ENCODE measurements at places on chromosomes 4 and X.

DNA sequence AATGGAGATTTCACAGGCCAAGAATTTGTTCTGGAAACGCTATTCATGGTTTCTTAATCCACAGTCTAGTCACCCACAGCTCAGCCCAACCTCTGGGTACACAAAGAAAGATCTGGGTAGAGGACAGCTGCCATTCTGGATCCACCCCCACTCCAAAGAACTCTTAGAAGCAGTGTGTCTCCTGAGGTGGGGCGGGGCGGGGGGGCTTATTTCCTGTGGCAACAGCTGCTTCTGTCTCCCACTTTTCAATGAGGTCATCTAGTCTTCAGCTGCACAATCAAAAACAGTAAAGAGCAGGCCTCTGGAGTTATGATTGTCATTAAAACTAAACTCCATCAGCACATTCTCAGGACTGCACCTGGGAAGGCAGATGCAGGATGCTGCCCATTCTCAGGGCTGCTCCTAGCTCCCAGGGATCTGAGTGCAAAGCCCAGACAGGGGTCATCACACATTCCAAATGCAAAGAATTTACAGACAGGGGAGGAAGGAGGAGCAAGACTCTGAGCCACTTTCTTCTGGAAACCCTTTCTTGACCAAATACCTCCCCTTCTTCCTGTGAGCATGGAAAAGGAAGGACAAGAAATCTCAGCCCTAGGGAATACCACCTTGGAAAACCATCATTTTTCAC, 207.3 kb downstream of the HS6ST2 start:
- no peak for DNase-seq

DNA sequence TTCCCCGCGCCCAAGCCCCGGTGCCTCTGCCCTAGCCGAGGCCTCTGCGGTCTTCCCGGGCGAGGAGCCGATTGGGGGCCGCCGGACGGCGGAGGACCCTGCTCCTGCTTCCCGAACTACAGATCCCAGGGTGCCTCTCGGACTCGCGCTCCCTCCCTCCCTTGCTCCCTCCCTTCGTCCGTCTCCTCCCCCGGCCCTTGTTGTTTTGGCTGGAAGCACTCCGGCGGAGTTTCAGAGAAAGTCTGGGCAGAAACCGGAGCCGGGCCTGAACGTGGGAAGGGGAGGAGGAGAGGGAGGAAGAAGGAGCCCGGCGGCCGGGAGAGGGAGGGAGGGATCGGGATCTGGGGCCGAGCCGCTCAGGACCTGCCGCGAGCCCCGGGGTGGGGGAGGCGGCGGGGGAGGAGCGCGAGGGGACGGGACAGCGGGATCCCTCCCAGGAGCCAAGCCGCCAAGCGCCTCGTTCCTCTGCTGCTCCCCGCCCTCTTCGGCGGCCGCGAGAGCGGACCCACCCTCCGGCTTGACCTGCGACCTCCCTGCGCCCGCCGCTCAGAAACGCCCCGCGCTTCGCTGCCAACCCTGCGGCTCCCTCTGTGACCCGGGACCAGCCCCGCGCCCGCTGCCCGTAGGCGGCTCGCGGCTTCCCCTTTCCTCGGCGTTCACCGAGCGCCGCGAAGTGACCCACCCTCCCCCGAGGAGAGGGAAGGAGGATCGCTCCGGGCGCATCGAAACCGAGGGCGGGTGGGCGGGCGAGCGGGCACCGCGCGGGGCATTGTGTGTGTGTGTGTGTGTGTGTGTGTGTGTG, 496 bp upstream of the GAB1 start:
- DNase-seq = peak; percentile 93

- no peak for DNase-seq
Measured at GRCh38 chrX:10074241-10074941, 82.4 kb upstream of the CLCN4 start.

DNA sequence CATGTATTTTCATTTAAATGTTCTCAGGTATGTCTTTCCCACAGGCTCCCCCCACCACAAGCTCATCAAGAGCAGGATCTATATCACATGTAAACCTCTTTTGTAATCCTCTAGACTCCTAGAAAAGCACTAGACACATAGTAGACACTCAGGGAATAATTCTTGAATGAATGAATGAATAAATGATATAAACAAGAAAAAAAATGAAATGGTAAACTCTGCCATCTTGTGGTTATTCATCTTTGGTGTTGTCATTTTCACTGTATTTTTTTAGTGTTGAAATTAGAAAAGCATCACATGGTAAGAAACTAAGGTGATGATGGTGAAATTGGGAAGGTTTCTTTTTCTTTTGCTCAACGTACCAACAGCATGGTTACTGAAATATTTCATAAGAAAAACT, 34.2 kb upstream of the C1GALT1C1 start:
- DNase-seq = no peak

DNA sequence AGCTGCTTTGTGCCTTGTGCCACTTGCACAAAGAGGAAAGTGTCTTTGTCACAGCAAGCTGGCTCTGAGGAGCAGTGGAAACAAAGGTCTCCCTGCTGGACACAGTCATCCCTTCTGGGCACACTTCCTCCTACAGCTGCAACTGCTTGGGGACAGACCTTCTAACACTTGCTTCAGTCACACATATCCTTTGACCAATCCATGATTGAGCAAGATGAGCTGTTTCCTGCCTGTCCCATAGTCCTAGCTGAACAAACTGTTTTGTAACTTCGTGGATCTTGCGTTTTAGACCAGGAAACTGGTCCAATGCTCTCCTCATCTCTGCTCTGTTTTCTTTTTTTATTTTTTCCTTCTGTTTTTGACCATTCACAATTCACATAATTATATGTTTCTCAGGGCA, 98.5 kb downstream of the RRAGB start:
- no peak for DNase-seq

- no peak for DNase-seq
Measured at GRCh38 chrX:96183843-96184242, 500.8 kb upstream of the DIAPH2 start.

- DNase-seq = no peak
Measured at GRCh38 chr4:3268395-3269104, 19.6 kb downstream of the MSANTD1 start.

- DNase-seq = no peak
Measured at GRCh38 chrX:12206413-12206812, 68.1 kb downstream of the FRMPD4 start.

DNA sequence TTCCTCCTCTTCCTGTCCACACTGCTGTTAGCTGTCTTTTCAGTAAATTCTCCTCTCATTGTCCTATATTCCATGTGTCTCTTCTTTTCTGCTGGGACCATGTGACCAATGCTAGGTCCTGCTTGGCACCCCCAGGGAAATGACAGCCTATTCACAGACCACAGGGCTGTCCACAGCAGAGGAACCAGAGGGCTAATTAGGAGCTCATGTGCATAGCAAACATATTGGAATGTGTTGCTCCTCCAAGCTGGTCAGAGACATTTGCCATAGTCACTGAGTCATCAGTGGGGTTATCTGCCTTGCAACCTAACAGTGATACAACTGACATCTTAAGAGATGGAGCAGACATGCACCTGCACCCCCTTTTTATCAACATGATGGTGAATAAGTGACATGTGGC, 67.9 kb upstream of the PUDP start:
- DNase-seq = no peak

- DNase-seq = no peak
Measured at GRCh38 chrX:136858007-136858756, 22.3 kb downstream of the RBMX start.

GRCh38 chr4:100162027-100162685, 28.1 kb downstream of the DDIT4L start:
- no peak for DNase-seq

- DNase-seq = no peak
Measured at GRCh38 chr4:100525686-100526085, 7.9 kb upstream of the EMCN start.

DNA sequence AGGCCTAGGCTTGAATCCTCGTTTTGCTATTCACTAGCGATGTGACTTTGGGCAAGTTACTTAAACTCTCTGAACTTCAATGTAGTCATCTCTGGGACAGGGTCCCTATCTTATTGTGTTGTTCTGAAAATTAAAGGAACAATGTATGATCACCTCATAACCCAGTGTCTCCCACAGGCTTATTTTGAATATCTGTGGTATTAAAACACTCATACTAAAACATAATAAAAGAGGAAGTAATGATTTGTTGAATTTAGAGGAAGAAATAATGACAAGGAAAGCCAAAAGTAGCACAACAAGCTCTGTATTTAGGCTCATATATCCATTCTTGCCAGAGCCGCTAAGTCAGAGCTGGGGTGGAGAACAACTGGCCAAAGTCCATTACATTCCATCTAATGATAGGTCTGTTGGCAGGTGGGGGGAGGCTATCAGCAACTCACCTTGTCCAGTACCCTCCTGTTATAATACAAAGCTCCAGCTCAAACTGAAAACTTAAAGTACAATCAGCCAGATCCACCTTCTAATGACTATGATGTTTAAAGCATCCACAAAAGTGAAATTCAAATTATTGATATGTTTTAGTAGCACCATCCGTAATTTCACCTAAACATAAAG, 64.5 kb upstream of the LSM6 start:
- DNase-seq = no peak

- DNase-seq = no peak
Measured at GRCh38 chr4:158302076-158302866, 92.0 kb downstream of the TMEM144 start.

DNA sequence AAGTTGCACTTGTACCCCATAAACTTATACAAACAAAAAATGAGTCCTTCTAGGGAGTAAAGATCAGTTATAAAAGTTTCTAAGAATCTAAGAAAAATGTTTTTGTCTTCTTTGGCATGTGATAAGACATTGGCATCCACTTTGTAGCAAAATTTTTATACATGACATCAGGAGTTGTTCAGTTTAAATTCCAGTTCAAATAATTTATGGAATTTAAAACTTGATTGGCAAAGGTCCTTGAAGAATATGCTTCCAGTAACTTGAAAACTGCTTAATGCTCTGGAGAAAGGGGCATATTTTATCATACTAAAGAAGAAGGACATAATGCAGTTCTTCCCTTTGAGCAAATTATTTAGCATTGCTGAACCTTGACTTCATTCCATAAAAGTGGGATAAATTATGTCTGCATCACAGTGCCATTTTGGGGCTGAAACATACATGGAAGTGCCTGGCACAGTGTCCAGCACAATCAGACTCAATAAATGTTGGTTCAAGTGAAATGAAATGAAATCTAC, 163.3 kb upstream of the IL15 start:
- no peak for DNase-seq

DNA sequence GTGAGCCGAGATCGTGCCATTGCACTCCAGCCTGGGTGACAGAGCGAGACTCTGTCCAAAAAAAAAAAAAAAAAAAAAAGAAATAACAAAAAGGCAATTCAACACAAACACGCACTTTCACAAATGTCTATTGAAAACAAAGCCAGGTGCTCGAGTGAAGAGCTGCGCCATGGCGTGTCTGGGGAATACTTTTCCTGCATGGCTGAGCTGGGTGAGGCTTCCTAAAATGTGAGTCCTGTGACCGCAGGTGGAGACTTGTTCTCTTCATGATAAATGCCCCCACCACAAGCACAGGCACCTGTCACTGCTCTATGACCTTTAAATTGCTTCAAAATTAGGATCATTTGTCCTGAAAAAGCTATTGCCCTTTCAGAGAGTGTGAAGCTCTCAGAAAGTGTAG, 4.0 kb upstream of the ABLIM2 start:
- DNase-seq = no peak

DNA sequence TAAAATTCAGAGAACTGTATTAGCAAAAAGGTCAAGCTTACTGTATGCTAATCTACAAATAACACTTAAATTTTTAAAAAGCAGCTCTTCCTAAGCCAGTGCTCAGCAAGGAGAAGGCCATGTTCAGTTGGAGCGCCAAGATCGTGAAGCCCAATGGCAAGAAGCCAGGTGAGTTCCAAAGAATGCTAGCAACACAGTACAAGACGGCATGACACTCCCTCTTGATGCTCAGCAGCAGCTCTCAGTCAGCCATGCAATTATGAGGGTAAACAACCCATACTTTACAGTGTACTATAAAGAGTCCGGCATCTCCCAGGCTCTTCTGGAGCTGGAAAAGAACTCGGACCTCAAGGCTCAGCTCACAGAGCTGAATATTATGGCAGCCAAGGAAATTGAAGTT, 34.9 kb downstream of the STX18 start:
- DNase-seq = no peak

DNA sequence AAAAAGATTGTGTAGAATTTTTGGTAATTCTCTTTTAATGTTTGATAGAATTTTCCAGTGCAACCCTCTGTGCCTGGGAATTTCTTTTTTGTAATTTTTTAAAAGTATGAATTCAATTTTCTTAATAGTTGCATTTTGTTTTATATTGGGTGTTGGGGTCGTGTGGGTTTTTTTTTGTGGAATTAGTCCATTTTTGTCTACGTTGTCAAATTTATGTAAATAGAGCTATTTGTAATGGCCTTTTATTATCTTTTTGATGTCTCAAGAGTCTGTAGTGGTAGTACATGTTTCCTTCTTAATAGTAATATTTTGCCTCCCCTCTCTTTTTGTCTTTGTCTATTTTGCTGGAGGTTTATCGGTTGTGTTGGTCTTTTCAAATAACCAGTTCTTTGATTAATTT, 64.4 kb downstream of the F11 start:
- DNase-seq = no peak

DNA sequence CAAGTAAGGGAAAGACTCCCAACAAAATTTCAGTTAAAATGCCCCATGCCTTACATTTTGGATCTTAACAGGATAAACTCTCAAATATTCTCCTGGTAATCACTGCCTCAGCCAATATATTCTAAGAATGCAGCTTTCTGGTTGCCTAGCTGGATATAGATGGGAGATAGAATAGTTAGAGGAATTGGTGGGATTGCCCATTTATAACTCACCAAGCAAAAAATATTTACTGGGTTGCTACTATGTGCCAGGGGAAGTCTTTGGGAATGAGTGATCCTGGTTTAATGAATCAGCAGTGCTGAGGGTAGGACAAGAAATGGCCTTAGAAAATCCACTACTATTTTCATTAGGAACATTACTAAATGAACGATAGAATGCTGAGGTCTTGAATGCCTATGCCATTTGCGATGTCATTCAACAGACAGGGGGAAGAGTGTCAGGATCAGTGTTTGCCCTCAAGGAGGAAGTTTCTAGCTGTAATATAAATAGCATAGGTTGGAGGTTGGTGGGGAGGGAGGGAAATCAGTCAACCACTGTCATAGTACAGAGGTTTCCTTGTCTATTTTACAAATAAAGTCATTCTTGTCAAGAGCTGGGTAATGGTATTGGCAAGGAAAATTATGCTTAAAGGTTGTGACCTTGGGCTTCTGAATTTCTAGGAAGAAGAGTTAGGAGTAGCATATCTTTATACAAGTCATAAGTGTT, 63.5 kb downstream of the ENOPH1 start:
- no peak for DNase-seq

- no peak for DNase-seq
Measured at GRCh38 chrX:130418740-130419139, 17.0 kb downstream of the RBMX2 start.
